Tongue (tissue), 3 donors: ENCODE measurements at places on chromosomes 1 and 21. TPM values are rescaled to one million over a fixed set of nuclear protein-coding genes. Genes with fewer than 3 reads are reported as not detected.

MSH4 gene
- 0.51 TPM for total RNA-seq

DNM3 gene
- total RNA-seq, result 7.1 TPM

- DNase-seq, result peak; percentile 93
These were observed at the start of gene PIK3C2B for GRCh38 chr1:204494281-204495077. PIK3C2B (minus strand) TSS chr1:204494805; CDS start chr1:204469802, 25,003 bp downstream.

DNA sequence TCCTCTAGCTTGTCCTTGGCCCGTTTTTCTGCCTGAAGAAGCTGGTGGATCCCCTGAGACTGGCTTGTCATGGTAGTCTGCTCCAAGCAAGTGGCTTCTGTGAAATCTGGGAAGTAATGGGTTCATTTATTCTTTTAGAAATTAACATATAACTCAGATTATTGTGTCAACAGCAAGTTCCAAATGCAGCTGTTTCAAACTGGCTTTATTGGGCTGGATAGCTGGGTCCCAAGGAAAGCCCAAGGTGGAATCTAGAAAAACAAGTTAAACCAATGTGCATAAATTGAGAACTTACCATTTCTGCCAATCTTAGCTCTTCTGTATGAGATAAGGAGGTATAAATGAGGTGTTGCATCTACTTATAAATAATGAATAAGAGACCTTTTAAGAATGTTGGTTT is at the start of gene ATP6V1G3:
ATP6V1G3 (minus strand) TSS at position 101 of the 400 bp plus-strand sequence; CDS start at position 71, 30 bp downstream.
- DNase-seq, result no peak

GRCh38 chr21:16517383-16517782 is 787.6 kb downstream of the USP25 start:
- no peak for DNase-seq

- no peak for DNase-seq
These were observed 21.4 kb downstream of the PRRC2C start for GRCh38 chr1:171506525-171507304.

GRCh38 chr1:162327144-162327787 is 49.4 kb downstream of the SPATA46 start:
- no peak for DNase-seq
